RWPE1 (cell line): ENCODE measurements at places on chromosomes 11 and 22.
A peak's percentile ranks its signal among the peaks of the same experiment; 100 is the strongest.

DNA sequence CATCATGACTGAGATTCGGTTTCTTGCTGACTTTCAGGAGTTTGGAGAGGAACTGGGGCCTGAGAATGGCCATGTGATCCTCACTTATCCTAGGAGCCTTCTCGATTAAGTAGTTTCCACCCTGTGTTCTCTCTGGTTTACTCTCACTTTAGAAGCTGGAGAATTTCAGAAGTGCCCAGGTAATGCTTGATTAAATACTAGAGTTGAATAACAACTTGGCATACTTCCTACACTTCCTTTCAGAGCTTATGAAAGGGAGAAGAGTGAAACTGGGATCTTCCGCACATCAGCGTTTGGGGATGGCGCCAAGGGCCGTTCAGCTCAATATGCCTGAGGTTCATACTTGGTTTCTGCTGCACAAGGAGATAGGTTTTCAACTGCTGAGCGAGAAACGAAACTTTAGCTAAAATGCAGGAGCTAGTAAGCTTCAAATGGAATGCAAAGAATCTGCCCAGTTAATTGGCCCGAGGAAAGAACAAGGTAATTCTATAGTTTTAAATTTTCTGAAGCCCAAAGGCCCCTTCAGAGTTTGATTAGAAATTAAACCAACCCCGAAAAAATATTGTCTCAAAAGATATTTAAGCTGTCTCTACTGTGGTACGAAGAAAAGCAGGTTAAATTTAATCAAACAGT lies 823 bp upstream of the MUC15 start:
- no peak for DNase-seq

DNA sequence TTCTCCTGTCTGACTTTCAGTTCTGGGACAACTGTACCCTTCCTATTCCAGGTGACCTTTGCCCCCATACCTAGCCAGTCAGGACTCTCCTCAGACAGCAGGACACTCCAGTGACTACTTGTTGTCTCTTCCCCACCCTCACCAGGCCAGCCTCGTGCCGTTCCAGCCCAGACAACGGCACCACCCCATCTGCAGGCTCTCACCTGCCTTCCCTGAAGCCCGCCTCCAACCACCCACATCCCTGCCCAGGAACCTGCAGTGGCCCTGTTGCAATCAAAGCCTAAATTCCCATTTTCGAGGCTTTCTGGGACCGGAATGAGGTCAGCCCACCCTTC lies 3.7 kb downstream of the IL2RB start:
- no peak for DNase-seq

DNA sequence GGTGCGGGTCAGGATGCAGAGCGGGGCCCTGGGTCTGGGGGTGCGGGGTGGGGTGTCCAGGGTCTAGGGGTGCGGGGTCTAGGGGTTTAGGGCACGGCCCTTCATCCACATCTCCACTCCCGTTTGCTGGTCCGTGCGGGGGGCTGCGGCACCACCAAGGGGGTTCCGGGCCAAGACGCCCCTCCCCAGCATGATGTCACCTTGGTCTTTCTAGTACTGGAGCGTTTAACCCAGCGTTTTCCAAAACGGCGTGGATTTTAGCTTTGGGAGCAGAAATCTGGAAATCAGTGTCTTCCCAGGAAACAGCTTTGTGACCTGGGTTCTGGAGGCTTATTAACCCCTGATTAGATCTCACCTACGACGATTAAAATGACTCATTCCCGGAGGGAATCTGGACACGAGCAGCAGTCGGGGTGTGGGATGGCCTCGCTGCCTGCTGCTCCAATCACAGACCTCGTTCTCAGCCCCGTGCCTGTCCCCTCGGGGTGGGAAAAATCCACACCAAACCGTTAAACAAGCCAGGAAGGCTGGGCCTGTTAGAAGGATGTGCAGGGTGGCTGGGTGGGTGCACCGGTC lies 759 bp downstream of the AP2A2 start:
- peak; percentile 82 for DNase-seq

DNA sequence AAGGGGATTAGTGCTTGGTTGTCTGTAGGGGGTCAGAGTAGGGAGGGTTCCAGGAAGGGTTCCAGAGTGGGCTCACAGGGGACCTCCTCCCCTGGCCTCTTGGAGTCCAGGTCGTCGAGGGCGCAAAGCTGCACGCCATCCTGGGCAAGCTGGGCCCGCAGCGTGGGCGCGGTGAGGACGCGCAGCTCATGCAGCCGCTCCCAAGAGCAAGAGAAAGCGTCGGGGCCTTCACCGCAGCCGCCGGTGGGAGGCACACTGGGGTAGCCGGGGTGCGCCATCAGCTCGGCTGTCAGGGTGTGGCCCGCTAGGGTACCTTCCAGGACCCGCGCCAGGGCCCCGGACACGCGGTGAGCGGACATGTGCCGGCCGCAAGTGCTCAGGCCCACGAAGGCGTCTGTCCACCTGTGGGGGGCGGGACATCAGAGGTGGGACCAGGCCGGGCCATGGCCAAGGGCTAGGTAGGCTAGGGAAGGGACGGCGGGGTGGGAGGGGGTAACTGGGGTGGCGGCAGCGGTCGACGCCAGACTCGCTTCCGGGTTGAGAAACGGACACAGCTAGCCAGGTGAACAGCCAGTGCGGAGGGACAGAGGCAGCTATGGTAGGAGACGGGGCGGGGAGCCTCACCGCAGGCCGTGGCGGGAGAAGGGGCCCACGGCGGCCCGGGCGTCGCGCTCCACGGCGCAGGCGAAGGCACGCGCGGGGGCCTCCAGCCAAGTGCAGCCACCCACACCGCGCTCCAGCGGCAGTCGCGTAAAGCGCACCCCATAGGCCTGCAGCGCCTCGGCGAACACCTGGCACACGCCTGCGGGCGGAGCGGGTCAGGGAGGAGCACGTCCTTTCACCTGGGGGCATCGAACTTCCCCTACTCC lies 1.2 kb downstream of the YDJC start:
- no peak for DNase-seq

- DNase-seq, result no peak
Measured at GRCh38 chr11:121090145-121090721, 10.8 kb upstream of the TECTA start.
